A549 treated with GW870086 at 1 μM for 4 hours (cell line): ENCODE measurements at places on chromosomes 4 and X. TPM values are rescaled to one million over a fixed set of nuclear protein-coding genes. Genes with fewer than 3 reads are reported as not detected.

SMIM31 gene
- 0.31 TPM in 1 of 5 replicates, not detected in the others for total RNA-seq

PLA2G12A gene
- 6.8 to 15.5 TPM (median 9.9 TPM) in 5 replicates for total RNA-seq

SPANXC gene
- total RNA-seq: 0.58 to 0.65 TPM (median 0.64 TPM) in 3 of 5 replicates, not detected in the others

CPZ gene
- 0.17 to 0.25 TPM (median 0.20 TPM) in 4 of 5 replicates, not detected in the other for total RNA-seq

PABPC5 gene
- 0.08 TPM in 1 of 5 replicates, not detected in the others for total RNA-seq

AFF2 gene
- not detected in 5 replicates for total RNA-seq

AFAP1 gene
- 14.8 to 23.2 TPM (median 21.1 TPM) in 5 replicates for total RNA-seq

INTU gene
- 1.0 to 1.5 TPM (median 1.1 TPM) in 5 replicates for total RNA-seq

GLOD5 gene
- not detected in 5 replicates for total RNA-seq

PAGE2B gene
- total RNA-seq: not detected in 5 replicates

GDPD2 gene
- 0.06 to 0.08 TPM in 2 of 5 replicates, not detected in the others for total RNA-seq

STBD1 gene
- total RNA-seq: 9.5 to 11.5 TPM (median 10.1 TPM) in 5 replicates

PLK4 gene
- 11.0 to 16.1 TPM (median 15.5 TPM) in 5 replicates for total RNA-seq

DOCK11 gene
- total RNA-seq: 5.3 to 8.6 TPM (median 7.2 TPM) in 5 replicates

TMPRSS11A gene
- total RNA-seq: not detected in 5 replicates

NAT8L gene
- 10.0 to 14.0 TPM (median 13.2 TPM) in 5 replicates for total RNA-seq

IGSF1 gene
- 0.23 to 0.53 TPM (median 0.35 TPM) in 5 replicates for total RNA-seq

OTOP1 gene
- not detected in 5 replicates for total RNA-seq

TCEAL5 gene
- not detected in 5 replicates for total RNA-seq

SLC9B2 gene
- 7.3 to 8.2 TPM (median 7.6 TPM) in 5 replicates for total RNA-seq

CC2D2A gene
- 10.9 to 12.9 TPM (median 11.9 TPM) in 5 replicates for total RNA-seq

TENM3 gene
- 0.70 to 2.2 TPM (median 1.9 TPM) in 5 replicates for total RNA-seq

COX7B2 gene
- not detected in 5 replicates for total RNA-seq

DCAF12L2 gene
- 0.05 to 0.14 TPM (median 0.09 TPM) in 4 of 5 replicates, not detected in the other for total RNA-seq

RTL5 gene
- total RNA-seq: 1.8 to 2.5 TPM (median 2.1 TPM) in 5 replicates

TBC1D8B gene
- 0.88 to 1.6 TPM (median 1.3 TPM) in 5 replicates for total RNA-seq

SSX1 gene
- total RNA-seq: not detected in 5 replicates

CTAG1B gene
- total RNA-seq: not detected in 5 replicates

HERC5 gene
- total RNA-seq: 3.6 to 4.1 TPM (median 3.7 TPM) in 5 replicates

TLR8 gene
- not detected in 5 replicates for total RNA-seq

OTUD4 gene
- 11.1 to 17.7 TPM (median 15.5 TPM) in 5 replicates for total RNA-seq

DMRTC1B gene
- not detected in 5 replicates for total RNA-seq

EGF gene
- total RNA-seq: 0.15 to 0.75 TPM (median 0.43 TPM) in 5 replicates

COL4A5 gene
- total RNA-seq: 7.9 to 14.7 TPM (median 11.9 TPM) in 5 replicates

TGIF2LX gene
- total RNA-seq: not detected in 5 replicates

GSX2 gene
- not detected in 5 replicates for total RNA-seq

SLC2A9 gene
- total RNA-seq: 0.13 to 1.0 TPM (median 0.53 TPM) in 5 replicates

SSX4B gene
- total RNA-seq: not detected in 5 replicates

TENT5D gene
- total RNA-seq: not detected in 5 replicates

RHOH gene
- total RNA-seq: 0.11 to 0.16 TPM (median 0.12 TPM) in 4 of 5 replicates, not detected in the other

FHL1 gene
- total RNA-seq: 25.1 to 31.0 TPM (median 25.2 TPM) in 5 replicates

HSFX4 gene
- 0.10 TPM in 1 of 5 replicates, not detected in the others for total RNA-seq

CSAG2 gene
- total RNA-seq: not detected in 5 replicates

GUCY1B1 gene
- total RNA-seq: 0.15 to 0.41 TPM (median 0.25 TPM) in 5 replicates

JAKMIP1 gene
- not detected in 5 replicates for total RNA-seq

NLGN3 gene
- 0.70 to 1.2 TPM (median 1.00 TPM) in 5 replicates for total RNA-seq

NELFA gene
- 18.2 to 24.0 TPM (median 22.6 TPM) in 5 replicates for total RNA-seq

EFNB1 gene
- total RNA-seq: 8.3 to 10.7 TPM (median 10.1 TPM) in 5 replicates

BTK gene
- 0.12 to 0.34 TPM (median 0.14 TPM) in 5 replicates for total RNA-seq
